ENCODE measurements at places on chromosomes 12 and 14.

- DNase-seq, result no peak
These were observed 200.2 kb downstream of the TTC8 start for GRCh38 chr14:89024691-89025090.

GRCh38 chr12:57630891-57631433 lies 2.0 kb downstream of the B4GALNT1 start:
- DNase-seq, result no peak

- DNase-seq, result no peak
These were observed 2.8 kb downstream of the CAND1 start for GRCh38 chr12:67271976-67272375.

GRCh38 chr14:72788972-72789728 lies 104.8 kb downstream of the DPF3 start:
- no peak for DNase-seq

- DNase-seq, result no peak
These were observed 46.9 kb downstream of the RIMBP2 start for GRCh38 chr12:130669205-130669557.

GRCh38 chr12:52434081-52434733 lies at the start of gene KRT75:
KRT75 (minus strand) TSS chr12:52434371; CDS start chr12:52434304, 67 bp downstream.
- no peak for DNase-seq

- no peak for DNase-seq
These were observed 57.6 kb upstream of the SSTR1 start for GRCh38 chr14:38150075-38150474.
